ENCODE measurements at places on chromosomes 3 and 15.

DNA sequence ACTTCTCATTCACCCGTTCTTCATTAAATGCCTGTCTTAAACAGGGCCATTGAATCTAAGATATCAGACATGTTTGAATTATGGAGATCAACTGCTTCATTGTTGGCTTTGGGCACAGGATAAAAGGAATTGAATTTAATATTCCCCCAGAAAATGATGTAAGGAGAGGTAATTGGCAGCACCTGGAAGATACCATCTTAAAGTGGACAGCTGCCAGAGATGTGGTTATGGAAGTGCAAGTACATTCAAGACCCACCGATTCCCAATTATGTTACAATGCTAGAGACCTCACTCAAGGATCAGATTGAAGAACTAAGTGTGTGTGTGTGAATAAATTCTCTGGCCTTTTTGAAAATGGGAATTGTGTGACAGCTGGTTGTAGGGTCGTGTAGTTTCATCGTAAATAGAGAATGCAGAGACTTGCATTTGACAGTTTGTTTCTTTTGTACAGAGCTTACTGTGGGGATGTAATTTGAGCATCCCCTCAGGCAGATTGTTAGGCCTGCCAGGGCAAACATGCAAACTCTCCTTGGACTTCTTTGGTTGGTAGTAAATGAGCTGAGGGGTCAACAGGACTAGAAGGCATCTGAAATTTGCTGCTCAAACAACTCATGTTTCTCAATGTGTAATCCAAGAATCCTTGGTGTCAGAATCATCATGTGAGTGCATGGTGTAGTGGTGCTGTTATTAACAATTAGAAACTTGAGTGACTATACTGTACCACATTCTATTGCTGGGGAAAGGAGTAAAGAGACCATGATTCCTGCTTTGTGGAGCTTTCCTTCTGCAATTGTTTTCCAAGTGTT is 359.2 kb upstream of the THRB start:
- no peak for DNase-seq

DNA sequence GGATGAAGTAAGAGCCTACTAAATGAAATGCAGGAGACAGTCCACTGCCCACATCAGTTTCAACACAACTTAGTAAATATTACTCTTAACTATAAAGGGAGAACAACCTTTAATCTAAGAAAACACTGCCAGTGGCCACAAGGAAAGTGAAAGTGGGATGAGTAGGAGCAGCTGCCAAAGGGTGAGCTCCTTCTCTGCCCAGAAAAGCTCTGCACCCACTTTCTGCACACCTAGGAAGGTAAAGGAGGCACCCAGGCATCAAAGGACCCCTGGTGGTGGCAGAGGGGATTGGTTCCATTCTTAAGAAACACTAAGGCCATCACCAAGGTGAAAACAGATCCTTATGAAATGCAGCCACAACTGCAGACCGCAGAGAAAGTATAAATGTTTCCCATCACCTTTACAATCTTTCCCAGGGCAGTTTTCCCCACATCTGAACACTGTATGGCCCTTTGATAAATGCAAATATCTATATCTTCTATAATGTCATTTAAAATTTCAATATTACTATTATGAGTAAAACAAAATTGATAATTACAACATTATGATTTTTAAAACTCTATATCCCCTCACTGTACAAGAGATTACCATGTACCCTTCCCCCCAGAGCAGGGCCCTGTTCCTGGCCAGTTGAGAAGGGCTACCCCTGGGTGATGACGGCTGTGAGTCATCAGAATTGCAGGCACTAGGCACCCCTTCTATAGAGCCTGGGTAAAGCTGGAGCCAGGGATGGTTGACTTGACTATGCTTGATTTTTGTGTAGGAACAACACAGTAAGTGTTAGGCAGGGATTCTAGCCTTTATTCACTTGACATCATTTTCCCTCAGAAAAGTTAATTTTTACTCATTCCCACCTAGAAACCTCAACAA is 92.0 kb downstream of the SNRK start:
- DNase-seq = peak; percentile 34

DNA sequence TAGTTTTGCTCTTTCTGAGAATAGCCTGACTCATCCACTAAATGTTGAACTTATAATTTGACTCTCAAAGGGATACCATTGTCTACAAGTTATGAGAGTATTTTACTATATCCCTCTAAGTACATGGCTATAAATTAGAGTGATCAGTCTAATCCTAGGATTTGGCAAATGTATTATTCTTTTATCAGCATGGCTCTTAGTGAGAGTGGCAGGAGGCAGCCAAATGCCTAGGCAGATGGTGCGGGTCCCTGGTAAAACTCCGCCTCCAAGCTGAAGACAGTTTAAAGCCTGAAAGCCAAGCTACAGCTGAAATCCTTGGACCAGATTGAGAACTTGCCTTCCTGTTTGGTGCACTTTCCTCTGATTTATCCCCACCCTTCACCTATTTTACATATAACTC is 631.8 kb downstream of the SQOR start:
- no peak for DNase-seq

GRCh38 chr3:192275741-192276355 is 451.5 kb downstream of the FGF12 start:
- DNase-seq = no peak

DNA sequence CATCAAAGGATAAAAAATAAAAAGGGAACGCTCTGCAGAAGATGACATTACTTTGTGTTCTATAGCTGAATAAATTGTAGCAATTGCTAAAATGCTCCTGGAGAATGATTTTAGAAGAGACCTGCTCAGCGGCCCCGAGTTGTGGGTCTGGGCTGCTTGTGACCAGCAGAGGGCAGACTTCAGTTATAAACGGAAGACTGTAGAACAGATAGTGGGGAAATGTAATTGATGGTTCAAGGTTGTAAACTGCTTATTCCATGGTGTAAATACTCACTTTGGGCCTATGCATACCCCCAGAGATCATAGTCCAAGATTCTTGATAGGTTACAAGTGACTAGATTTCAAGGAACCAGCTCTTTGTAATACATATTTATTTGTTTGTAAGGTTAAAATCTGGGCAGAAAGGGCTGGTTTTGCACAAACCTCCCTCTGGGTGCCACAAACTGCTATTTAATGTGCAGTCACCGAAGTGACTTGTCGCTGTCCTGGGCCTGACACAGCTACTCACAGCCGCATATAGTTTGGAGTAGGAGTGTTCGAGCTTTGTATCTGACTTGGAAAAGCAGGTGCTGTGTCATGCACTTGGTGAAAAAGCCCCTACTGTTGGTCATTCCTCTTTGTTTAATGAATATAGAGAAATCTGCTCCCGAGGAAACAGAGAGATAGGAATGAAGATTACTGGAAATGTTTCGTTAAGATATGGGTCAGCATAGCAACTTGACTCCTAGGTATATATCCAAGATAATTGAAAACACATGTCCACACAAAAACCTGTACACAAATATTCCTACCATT is 34.7 kb upstream of the NDUFB4 start:
- DNase-seq = peak; percentile 48

DNA sequence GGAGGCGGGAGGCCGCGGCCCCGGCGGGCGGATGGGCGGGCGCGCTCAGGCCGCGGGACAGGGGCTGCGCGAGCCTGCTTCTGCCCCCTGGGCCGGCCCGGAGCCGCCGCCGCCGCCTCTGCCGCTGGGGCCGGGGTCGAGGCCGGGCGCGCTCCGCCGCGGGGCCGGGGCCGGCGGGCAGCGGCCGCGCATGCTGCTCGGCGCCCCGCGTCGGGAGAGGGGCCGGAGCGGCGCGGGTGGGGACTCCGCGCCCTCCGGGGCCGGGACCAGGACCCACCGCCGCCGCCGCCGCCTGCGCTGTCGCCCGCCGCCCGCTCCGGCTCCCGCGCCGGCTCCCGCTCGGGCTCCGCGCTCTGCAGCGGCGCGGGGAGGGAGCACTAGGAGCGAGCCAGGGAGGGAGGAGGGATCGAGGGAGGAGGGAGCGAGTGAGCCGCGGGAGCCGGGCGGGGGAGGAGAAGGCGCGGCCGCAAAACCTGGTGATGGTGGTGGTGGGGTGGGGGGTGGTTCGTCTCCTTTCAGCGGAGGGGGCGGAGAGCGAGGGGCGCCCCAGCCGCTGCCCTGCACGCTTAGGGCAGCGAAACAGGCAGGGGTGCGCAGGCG is at the start of gene LINGO1:
Gene LINGO1 (minus strand): TSS at position 379 of the 600 bp plus-strand sequence. CDS start 597 bp downstream, outside the sequence.
- DNase-seq = no peak

DNA sequence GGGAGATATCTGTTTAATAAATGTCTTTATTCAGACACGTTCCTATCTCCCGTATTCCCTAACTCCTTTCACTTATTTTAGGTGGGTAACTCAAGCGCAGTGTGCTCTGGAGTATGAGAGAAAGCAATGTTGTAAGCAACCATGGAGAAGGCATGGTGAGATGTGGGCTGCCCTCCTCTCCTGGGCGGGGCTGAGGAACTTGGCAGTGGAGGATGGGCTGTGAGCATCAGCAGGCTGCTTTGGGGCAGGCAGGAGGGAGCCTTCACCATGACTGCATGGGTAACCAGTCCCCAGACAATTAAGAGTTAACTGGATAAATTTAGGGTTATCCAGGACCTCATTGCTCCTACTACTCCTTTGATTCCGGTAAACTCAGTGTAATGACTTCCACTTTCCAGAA is 126.1 kb downstream of the RORA start:
- no peak for DNase-seq

GRCh38 chr3:50617096-50617791 is at the start of gene MAPKAPK3:
MAPKAPK3 (plus strand) TSS chr3:50617151; CDS start chr3:50617566, 415 bp downstream.
- peak; percentile 16 for DNase-seq

GRCh38 chr15:55969582-55969981 is 23.8 kb downstream of the NEDD4 start:
- no peak for DNase-seq

GRCh38 chr15:36598529-36599177 is 19.2 kb downstream of the CDIN1 start:
- no peak for DNase-seq

- DNase-seq = no peak
Measured at GRCh38 chr3:125585595-125586223, 9.6 kb downstream of the OSBPL11 start.

DNA sequence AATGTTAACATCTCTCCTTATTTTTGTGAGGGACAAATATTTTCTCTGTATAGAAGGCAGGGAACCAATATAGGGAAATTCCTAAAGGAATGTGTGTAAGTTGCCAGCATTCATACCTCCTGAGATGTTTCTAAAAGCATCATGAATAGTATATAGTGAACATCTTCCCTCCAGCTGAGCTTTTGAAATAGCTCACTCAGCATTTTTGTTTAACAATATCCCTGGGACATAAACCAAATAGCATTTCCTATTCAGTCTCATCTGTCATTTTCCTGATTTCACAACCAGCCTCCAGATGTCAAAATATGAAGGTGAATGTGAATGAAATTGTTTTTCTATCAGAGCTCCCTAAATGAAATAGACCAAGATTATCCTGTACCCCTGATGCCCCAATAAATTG is 137.2 kb downstream of the PPM1L start:
- DNase-seq = no peak

GRCh38 chr15:89107984-89108383 is 19.7 kb downstream of the ABHD2 start:
- DNase-seq = no peak

GRCh38 chr3:86702381-86702958 is 288.5 kb downstream of the VGLL3 start:
- no peak for DNase-seq

GRCh38 chr3:129936757-129937156 is 37.8 kb upstream of the TRH start:
- no peak for DNase-seq

DNA sequence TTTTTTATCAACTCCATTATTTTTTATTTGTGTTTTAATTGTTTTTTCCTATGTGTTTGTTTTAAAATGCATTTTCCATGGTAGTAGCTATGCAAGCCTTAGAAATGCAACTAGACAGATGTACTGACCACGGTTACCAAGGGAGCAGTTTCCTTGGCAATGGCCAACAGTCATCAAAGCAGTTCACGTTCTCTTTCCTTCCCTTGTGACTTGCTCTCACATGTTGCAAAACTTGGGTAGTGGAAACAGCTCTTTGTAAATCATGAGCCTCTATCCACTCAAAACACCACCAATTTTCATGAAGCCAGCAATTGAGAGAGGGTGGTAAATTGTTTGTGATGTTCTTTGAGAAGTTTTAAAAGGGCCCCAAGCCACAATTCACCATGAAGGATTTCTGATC is 499.4 kb upstream of the MDFIC2 start:
- DNase-seq = no peak

DNA sequence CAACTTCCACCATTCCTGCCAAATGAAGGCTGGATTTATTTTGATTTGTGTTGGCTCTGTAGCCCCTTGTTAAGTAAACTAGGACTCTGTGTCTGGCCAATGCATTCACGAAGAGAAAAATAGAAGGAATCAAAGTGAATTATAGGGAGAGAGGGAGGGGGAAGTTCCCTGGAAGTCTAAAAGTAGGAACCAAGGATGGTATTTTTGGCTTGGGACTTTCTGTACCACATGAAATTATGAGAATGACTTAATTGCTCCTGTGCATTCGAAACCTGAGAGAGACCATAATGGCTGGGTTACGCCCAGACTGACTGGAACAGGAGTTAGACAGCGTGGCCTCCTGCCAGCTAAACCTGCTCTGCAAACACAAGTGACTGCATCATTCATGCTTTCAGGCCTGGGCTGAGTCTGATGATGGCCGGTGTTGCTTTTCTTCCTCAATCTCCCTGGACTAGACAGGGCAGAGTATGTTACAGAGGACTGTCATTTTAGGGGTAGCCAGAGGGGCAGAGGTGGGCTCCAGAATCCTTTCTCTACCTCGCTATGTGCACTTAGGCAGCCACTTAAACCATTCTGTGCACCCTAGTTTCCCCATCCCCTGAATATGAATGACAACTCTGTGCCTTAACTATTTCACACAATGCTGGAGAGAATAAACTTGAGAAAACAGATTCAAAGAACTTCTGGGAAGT is 58.9 kb downstream of the MYO1E start:
- DNase-seq = no peak

DNA sequence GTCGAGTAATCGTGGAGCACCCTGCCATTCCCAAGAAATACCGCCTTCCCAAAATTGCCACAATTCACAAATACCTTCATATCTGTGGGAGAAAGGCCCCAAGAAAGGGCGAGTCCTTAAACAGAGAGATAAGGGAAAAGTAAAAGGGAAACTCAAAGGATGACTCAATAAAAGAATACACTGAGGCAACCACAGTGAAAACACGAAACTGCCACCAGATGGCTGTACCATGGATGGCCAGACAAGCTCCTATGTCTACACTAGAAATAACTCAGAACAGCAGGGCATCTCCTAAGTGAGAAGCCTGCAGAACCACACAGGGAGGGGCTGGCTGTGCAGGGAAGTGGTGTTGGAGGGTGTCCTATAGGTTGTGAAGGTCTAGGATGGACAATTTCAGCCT is 25.0 kb downstream of the SRGAP3 start:
- no peak for DNase-seq

- no peak for DNase-seq
Measured at GRCh38 chr3:119676020-119676419, 1.2 kb downstream of the COX17 start.
